ENCODE measurements at places on chromosomes 16 and 17.

DNA sequence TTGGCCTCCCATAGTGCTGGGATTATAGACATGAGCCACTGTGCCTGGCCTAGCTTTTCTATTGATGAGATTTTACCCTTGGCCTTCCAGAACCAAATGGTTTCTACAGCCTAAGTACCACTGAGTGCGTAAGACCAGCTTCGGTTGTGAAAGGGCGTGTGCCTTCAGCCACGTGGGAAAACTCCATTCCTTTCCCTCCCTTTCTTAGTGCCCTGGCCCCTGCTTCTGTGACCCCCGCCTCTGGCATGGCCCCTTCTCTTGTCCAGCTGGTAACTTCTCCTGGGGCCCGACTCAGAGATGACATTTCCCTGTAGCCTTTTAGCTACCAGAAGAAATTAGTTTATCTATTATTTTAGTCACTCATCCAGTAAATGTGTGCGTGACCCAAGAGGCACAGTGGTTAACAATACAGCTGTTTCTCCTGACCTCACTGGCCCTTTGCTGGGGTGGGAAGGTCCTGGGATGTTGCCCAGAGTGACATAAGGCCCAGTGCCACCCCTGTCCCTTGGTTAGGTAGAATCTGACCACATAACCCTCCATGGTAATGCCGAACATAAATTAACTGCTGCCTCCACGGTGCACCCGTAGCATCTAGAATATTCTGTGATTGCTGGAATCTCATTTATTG, 97.3 kb downstream of the PLCG2 start:
- no peak for DNase-seq

GRCh38 chr17:27433521-27433920, 22.7 kb upstream of the KSR1 start:
- no peak for DNase-seq

- no peak for DNase-seq
Observed at GRCh38 chr17:55446581-55447205, 25.1 kb upstream of the MMD start.

GRCh38 chr16:47640661-47641060, 179.5 kb downstream of the PHKB start:
- DNase-seq, result no peak

DNA sequence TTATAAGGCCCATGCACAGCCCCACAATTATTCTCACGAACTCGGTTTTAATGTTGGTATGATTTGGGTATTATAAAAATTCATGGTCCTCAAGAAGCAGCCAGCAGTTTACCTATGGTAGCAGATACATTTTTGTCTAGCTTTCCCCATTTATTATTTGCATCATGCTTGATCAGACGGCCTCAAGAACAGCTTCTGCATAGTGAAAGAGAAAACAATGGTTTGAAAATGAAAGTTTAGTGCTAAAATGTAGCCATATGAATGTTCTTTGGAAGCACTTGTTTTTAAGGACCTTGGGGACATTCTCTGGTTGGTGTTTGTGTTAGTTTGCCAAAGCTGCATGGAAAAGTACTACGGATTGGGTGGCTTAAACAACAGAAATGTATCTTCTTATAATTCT, 72.4 kb upstream of the CPHXL start:
- no peak for DNase-seq

DNA sequence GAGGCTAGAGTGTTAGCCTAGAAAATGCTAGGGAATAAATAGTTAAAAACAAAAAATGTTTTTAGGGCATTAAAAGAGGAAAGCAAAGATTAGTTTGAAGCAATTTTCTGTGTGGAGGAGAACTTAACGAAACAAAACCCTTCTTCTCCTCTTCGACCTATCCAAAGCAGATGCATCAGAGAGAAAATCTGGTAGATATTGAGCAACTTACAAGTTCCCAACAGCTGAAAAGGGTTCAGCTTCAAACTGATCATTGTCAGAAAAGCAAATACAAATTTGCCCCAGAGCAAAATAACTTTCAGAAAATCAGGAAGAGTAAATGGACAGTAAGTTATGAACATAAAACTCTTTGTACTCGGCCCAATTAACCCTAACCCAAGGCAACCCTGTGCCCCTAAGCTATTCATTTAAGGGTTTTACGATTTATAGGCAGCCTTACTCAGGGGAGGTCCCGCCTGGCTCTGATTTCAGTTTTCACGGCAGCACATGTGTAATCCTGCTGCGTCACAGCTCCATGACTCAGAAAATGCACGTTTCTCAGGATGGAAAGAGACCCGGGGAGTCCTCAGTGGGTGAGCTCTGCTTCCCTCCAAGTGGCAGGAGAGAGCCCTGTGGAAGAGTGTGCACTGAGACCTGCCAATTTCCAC, 405.7 kb upstream of the SALL1 start:
- DNase-seq, result no peak

GRCh38 chr17:43909537-43910231, 2.3 kb upstream of the MPP2 start:
- no peak for DNase-seq

DNA sequence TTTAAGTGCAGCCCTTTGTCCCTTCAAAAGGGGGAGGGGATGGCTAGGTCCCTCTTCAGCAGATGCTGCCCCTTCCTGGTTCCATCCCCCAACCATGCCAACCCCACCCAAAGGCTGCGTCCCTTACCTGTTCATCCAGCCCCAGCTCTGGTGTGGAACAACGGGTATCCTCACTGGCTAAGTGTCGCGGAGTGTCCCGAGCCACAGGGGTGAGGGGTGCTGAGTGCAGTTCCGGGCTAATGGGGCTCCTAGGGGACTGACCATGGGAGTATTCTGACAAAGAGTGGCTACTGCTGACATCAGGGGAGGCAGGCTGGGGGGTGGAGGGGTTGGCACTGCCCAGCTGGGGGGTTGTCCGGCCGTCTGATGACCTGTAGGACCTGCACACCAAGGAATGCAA, 32.9 kb downstream of the STH start:
- no peak for DNase-seq

- peak; percentile 25 for DNase-seq
Observed at GRCh38 chr17:55463600-55463999, 42.0 kb upstream of the MMD start.

DNA sequence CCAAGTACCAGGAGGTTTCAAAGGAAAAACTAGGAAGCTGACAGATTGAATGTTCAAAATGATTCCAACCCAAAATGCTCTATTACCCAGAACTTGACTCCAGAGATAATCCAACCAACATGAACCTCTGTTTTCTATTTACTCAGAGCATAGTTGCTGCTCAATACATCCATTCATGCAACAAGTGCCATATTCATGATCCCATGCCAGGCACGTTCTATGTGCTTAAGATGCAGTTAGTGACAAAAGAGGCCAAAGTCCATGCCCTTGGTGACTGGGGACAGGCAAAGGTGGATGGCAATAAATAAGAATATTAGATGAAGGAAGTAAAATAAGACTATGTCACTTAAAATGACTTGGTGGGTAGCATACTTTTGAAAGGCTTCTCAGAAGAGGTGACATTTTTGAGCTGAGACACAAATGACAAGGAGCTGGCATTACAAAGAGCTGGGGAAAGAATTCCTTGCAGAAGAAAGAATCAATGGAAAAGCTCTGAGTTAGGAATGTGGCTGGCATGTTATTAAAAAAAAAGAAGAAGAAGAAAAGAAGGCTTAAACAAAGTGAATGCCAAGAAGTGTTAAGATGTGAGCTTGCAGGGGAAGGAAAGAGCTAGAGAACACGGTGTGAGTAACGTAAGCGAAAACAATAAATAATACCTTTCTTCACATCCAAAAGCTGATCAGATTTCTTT, 34.5 kb downstream of the TOX3 start:
- DNase-seq, result no peak

DNA sequence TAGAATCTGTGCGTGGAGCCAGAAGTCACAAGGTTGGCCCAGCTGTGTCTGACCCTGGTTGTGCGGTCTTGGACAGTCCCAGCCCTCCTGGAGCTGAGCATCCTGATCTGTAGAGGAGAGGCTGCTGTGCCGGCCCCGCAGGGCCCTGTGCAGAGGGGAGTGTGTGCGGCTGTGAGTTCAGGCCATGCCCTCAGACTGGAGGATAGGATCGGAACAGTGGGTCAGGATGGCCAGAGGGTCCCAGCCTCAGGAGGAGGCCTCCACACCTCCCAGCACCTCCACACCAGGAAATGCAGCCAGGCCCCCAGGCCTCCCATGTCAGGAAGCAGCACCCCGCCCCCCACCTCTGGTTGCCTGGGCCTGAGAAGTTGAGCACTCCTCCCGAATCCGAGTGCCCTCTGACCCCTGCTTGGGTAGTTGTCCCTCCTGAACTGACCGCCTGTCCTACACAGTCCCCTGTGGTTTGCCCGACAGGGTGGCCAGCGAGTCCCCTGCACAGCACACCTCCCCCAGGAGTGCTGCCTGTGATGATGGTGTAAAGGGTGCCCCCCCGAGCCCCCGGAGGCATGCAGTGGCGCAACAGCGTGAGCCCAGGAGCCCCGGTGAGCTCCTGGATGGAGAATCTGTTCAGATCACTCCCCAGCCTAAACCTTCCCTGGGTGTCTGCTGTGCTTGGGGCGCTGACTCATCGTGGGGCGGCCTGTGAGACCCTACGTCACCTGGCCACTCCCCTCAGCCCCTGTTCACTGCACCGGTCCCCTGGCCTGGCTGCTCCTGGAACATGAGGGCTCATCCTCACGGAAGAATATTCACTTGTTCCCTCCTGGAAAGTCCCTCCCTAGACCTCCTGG, 285.2 kb downstream of the SEC14L1 start:
- DNase-seq, result no peak

- DNase-seq, result no peak
Observed at GRCh38 chr16:84726669-84727467, 27.1 kb downstream of the USP10 start.
